ENCODE measurements at places on chromosomes 16 and 17.
A peak's percentile ranks its signal among the peaks of the same experiment; 100 is the strongest.

DNA sequence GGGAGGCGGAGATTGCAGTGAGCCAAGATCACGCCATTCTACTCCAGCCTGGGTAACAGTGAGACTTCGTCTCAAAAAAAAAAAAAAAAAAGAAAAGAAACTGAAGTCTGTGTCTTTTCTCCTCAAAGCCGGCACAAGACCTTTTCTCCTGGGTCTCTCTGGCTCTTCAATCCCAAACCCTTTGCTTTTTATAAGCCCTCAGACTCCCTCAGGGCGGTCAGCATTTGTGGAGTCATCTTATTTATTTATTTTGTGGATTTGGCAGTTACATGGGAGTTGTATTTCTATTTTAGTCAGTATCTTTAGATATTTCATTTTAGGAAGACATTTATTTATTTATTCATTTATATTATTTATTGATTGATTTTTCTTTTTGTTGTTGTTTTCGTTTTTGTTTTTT lies 57.7 kb upstream of the MAP3K14 start:
- peaks cover 36% of the 10 kb centered on the region for H3K27me3 ChIP-seq
- peaks cover 20% of the 10 kb centered on the region for H3K4me1 ChIP-seq
- H3K27ac ChIP-seq: peak overlapping the region; percentile 45
- no peak overlapping the region for H3K4me3 ChIP-seq
- DNase-seq: no peak

DNA sequence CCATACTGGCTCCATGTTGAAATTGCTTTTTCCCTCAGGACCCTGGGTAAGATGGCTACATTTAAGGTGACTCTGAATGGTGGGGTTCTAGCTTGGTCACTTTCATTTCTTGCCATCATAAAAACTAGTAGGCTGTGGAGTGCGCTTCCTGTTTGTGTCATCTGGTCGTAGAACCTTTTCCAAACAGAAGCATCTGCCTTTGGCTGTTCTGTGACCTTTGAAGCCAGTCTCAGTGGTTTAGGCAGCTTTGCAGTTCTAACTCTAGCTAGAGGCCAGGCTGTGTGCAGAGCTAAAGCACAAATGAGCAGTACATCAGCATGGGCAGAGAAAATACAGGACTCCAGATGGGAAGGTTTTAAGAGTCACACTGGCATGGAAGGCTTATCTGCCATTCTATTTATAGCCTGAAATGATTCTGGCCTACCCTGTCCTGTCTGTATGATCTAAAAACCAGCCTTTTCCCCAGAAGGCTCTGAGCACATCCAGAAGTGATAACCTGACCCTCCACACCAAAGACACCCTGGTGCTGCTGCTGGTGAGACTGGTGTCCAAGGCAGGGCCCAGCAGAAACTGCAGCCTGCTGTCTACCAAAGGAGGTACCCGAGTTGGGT lies 8.6 kb downstream of the ESRP2 start:
- peak overlapping the region; percentile 47 for H3K27ac ChIP-seq
- no peaks in the 10 kb centered on the region for H3K36me3 ChIP-seq
- peaks cover 22% of the 10 kb centered on the region for H3K4me1 ChIP-seq

DNA sequence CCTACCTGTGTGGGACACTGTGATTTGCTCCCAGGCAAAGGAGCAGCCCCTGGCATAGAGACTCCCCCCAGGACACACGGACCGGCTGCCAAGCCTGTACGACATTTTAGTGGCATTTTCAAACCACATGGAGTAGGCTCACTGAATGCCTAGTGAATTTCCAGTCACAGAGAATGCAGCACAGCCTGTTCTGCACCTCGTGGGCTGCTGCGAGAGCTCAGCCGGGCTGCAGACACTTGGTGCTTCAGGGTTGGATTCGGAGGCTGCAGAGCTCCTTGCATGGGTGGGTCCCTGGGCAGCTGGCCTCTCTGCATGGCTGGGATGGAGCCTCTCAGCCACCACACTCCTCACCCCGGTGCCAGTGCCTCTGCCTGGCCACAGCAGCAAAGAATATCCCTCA lies 51.2 kb upstream of the HNF1B start:
- DNase-seq: no peak
- no peaks in the 10 kb centered on the region for H3K4me1 ChIP-seq
- no peak overlapping the region for H3K27ac ChIP-seq
- H3K36me3 ChIP-seq: no peaks in the 10 kb centered on the region
- H3K4me3 ChIP-seq: no peak overlapping the region

DNA sequence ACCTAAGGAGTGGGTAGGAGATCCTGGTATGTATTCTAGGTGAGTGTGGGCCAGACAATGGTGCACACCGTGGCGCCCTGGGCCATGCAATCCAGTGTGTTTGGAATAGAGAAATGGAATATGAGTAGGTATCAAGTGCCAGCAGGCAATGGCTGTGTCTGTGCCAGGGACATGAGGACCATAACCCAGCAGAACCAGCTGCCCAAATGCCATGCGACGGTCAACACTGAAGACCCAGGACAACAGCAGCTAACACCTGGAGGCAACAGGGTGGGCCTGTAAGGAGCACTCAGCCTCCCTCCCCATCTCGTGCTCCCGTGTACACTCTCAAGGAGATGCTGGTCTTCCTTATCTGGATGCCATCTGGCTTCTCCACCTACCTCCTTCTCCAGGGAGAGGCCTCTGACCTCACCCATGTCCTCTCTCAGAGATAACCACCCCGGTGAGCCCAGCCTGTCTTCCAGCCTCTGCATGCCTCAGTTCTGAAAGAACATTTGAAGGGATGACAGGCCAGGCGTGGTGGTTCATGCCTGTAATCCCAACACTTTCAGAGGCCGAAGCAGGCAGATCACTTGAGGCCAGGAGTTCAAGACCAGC lies 750 bp upstream of the GSDMB start:
- no peaks in the 10 kb centered on the region for H3K27me3 ChIP-seq
- H3K4me1 ChIP-seq: peaks cover 39% of the 10 kb centered on the region
- no peak for DNase-seq
- peak overlapping the region; percentile 61 for H3K4me3 ChIP-seq
- peaks cover 5% of the 10 kb centered on the region for H3K36me3 ChIP-seq
- peak overlapping the region; percentile 76 for H3K27ac ChIP-seq

DNA sequence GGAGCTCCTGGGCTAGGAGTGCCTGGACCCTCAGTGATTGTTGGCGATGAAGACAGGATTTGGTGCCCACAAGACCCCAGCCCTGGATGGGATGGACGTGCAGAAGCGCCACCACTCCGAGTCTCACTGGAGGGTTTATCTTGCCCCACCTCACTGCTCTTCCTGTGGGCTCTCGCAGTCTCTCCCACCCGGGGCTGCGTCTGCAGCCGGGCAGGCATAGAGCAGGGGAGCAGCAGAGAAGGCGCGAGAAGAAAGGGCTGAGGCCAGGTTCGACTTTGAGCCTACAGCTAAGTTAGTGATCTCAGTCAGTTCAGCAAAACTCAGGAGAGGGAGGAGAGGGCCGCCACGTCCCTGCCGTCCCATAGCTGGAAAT lies 6.6 kb downstream of the UBE2I start:
- H3K4me1 ChIP-seq: peaks cover 6% of the 10 kb centered on the region
- peaks cover 3% of the 10 kb centered on the region for H3K36me3 ChIP-seq
- H3K27ac ChIP-seq: peak overlapping the region; percentile 41
- H3K27me3 ChIP-seq: no peaks in the 10 kb centered on the region
- no peak for DNase-seq

DNA sequence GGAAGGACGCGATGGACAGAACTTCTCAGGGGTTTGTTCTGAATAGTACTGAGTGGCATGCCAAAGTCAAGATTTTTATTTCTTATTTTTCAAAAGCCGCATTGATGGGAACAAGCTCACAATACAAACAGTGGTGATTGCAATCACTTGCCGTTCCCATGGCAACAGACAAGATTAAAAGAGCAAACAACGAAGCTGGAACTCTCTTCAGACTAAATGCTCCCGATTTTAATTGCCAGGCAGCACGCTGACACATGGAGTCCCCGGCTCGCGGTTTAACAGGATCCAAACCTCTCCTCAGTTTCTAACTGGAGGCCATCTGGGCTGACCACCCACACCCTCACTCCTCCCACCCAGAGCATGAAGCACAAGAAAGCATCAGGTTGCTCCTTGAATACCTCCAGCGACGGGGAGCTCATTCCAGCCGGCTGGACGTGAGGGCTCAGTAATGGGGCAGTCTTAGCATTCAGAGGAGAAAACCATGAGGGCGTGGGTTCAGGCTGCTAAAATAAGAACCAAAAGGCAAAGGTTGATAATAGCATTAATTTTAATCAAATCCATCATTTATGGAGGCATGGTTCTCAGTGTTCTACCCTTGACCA lies 41.5 kb downstream of the AIPL1 start:
- H3K27ac ChIP-seq: no peak overlapping the region
- peaks cover 2% of the 10 kb centered on the region for H3K36me3 ChIP-seq
- no peaks in the 10 kb centered on the region for H3K4me1 ChIP-seq
- DNase-seq: no peak

DNA sequence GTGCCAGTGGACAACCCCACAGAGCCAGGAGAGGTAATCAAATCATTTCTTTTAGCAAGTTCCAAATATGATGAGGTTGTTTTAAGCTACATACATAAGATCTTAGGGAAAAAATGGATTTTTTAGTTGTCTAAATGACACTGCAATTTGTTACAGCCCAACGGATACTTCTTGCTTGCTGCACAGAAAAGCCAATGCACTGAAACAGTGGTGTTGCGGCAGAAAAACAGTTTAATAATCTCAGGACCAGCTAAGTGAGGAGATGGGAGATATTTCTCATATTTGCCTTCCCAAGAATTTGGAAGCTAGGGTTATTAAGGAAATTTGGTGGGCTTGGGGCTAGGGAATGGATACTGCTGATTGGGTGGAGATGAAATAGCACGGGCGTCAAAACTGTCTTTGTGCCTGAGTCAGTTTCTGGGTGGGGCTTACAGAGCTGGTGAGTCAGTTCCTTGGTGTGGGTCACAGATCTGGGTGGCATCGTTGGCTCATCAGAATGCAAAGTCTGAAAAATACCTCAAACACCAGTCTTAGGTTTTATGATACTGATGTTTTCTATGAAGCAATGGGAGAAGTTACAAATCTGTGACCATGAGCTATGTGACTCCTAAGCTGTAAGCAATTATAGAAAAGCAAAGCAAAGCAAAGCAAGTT lies 255.4 kb downstream of the IRX3 start:
- no peak overlapping the region for H3K27ac ChIP-seq
- H3K36me3 ChIP-seq: peaks cover 3% of the 10 kb centered on the region
- H3K4me3 ChIP-seq: no peak overlapping the region

GRCh38 chr16:27892879-27893278 lies 170.6 kb downstream of the GSG1L start:
- no peak overlapping the region for H3K27ac ChIP-seq
- H3K4me1 ChIP-seq: no peaks in the 10 kb centered on the region
- H3K4me3 ChIP-seq: no peak overlapping the region
- H3K36me3 ChIP-seq: peaks cover 2% of the 10 kb centered on the region

DNA sequence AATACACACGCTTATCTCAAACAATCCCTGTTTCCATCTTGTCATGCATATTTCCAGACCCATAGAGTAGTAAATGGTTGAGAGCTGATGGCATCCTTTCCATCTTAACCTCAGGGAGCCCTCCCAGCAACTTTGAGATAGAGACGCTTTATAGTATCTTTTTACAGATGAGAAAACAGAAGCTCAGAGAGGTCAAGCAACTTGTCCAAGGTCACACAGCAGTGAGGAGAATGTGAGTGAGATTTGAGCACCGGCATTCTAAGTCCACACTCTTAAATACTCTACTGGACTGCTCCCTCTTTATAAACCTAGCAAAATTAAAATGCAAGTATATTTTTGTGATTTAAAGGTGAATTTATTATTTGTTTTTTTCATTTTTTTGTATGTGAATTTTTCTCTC lies 19.9 kb upstream of the KCNG4 start:
- H3K4me3 ChIP-seq: no peak overlapping the region
- H3K27ac ChIP-seq: no peak overlapping the region
- DNase-seq: no peak
- peaks cover 2% of the 10 kb centered on the region for H3K36me3 ChIP-seq

DNA sequence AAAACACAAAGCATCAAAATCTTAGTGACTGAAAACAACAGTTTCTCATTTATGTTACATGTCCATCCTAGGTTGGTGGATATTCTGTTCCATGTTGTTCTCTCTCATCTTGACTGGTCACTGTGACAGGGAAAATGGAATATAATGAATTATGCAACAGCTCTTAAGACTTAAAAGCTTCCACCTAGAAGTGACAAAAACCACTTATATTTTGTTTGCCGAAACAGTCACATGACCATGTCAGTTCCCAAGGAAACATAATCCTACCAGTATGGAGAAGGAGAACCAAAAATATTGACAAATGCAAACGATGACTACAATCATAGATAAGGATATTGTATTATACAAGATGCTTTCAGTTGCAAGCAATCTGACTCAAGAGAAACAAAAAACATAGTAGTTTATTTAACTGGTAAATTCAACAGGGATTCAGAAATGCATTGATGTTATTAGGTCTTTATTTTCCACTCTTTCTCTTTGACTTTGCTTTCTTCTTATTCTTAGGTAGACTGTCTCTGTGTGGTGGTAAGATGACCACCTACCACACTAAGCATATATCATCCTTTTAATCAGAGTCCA lies 103.8 kb downstream of the SSH2 start:
- no peak overlapping the region for H3K4me3 ChIP-seq
- H3K36me3 ChIP-seq: peaks cover 3% of the 10 kb centered on the region
- H3K27me3 ChIP-seq: no peaks in the 10 kb centered on the region
- no peak overlapping the region for H3K27ac ChIP-seq
- H3K4me1 ChIP-seq: peaks cover 15% of the 10 kb centered on the region
- no peak for DNase-seq

DNA sequence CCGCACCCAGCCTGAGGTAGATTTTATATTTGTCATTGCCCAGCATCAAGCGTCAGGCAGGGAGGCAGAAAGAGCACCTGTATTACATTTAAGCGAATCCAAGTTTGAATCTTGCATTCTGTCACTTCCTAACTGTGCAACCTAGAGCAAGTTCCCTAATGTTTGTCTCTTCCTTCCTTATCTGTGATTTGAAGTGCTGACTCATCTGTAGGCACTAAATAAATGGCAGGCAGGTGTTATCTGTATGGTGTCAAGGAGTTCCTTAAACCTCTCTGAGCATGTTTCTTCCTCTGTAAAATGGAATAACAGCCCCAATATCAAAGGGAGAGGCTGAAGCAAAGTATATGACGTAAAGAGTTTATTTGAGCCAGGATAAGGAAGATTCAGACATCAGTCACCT lies 24.3 kb downstream of the GP2 start:
- H3K4me3 ChIP-seq: no peak overlapping the region
- peaks cover 3% of the 10 kb centered on the region for H3K4me1 ChIP-seq
- no peak for DNase-seq

GRCh38 chr17:19945009-19945626 lies 32.5 kb downstream of the AKAP10 start:
- DNase-seq: no peak
- no peak overlapping the region for H3K4me3 ChIP-seq
- H3K27ac ChIP-seq: peak overlapping the region; percentile 86

DNA sequence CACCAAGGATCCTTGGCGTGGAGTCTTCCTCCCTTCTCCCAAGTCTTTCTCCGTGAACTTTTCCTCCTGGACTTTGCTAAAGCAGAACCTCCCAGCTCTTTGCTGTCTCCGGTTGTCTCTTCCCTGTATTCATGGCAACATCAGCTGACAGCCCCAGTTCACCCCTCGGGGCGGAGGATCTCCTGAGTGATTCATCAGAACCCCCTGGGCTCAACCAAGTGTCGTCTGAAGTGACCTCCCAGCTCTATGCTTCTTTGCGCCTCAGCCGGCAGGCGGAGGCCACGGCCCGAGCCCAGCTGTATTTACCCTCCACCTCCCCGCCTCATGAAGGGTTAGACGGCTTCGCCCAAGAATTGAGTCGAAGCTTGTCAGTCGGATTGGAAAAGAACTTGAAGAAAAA lies 943 bp downstream of the CNTROB start:
- DNase-seq: no peak
- peak overlapping the region; percentile 99 for H3K27ac ChIP-seq
- H3K4me3 ChIP-seq: peak overlapping the region; percentile 100
- H3K4me1 ChIP-seq: peaks cover 35% of the 10 kb centered on the region
- no peaks in the 10 kb centered on the region for H3K27me3 ChIP-seq

- no peak for DNase-seq
- peak overlapping the region; percentile 96 for H3K27ac ChIP-seq
- peak overlapping the region; percentile 97 for H3K4me3 ChIP-seq
Observed at GRCh38 chr16:28863929-28864793, 518 bp downstream of the SH2B1 start.
